ENCODE measurements at places on chromosomes 1 and 21.

DNA sequence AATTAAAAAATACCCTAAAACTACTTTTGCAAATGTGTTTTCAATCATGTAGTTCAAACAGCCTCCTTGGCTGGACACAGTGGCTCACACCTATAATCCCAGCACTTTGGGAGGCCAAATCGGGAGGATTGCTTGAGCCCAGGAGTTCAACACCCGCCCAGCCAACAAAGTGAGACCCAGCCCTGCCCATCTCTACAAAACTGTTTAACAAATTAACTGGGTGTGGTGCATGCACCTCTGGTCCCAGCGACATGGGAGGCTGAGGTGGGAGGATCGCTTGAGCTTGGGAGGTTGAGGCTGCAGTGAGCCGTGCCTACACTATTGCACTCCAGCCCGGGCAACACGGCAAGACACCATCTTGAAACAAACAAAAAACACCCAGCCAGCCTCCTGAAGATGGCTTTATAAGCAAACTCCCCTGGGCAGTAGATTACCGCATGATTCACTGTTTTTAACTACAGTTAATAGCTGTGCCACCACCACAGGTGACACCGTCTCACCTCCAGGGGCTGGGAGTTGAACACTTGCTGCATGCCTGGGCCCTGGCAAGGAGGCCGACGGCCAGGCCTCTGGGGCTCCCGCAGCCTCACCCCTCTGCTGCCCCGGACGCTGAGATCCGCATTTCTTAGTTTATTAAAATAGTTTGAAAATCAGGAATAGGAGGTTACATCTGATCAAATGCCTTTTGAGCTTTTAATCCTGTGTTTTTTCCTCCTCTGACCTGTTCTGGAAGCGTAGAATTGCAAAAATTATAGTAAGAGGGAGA, 16.2 kb downstream of the PTTG1IP start:
- no peak for DNase-seq

DNA sequence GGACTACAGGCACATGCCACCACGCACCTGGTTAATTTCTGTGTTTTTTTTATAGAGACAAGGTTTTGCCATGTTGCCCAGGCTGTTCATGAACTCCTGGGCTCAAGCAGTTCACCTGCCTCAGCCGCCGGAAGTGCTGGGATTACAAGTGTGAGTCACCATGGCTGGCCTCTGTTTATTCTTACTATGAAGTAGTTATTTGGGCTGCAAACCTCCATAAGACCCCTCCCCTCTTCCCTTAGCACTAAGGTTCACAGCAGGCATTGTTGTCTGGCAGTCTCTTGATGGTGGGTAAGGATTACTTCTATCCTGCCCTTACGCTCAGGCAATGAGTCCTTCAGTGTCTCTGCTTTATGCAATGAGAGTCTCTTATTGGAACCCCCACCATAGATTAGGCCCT, 51.8 kb downstream of the ANGPTL1 start:
- no peak for DNase-seq

GRCh38 chr1:211503542-211503941, 11.6 kb upstream of the RD3 start:
- no peak for DNase-seq

DNA sequence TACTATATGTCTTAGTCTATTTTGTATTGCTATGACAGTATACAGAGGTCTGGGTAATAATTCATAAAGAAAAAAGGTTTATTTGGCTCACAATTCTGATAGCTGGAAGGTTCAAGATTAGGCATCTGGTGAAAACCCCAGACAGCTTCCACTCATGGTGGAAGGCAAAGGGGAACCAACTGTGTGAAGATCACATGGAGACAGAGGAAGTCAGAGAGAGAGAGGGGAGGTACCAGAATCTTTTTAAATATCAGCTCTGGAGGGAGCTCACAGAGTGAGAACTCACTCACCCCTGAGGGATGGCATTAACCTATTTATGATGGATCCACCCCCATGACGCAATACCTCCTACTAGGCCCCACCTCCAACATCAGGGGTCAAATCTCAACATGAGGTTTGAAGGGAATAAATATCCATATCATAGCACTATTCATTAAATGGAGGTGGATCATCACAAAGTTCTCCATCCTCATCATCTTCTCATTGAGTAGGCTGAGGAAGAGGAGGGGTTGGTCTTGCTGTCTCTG, 290.5 kb downstream of the DSCAM start:
- DNase-seq = no peak

DNA sequence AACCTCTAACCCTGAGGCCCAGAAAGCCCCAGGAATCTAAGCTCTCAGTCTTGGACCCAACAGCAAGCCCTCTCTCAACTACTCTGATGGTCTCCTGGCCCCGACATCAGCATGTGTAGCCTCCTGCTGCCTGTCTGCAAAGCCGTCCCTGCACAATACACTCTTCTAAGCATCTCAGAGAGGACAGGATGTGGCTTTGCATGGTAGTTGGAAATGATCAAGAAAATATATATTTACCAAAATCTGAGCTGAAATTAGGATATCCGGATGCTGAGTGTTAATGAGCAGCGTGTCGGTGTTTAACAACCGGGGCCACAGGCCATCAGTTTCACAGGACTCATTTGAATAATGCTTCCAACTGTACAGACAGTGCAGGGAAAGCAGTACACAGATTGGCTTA, 59.1 kb upstream of the SIM2 start:
- no peak for DNase-seq

Data from GM12892 (cell line).